Neuronal stem cell (in vitro differentiated cells): ENCODE measurements at places on chromosomes 12 and 14.

DNA sequence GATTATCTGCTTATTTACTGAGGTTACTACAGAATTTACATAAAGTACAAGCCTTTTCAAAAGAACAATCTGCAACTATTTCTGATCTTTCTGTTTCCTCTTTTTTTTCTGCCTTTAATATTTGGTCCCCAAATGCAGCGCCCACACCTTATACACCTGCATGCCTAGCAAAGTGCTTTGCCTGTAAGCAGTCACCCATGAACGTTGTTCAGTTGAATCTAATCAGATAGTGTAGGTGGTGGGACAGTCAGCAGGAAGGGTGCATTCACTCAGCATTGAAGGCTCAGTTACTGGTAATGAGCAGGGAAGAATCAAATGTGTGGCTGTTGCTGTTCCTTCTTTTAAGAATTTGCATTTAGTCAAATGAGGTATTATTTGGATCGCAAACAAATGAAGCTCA lies 108.4 kb downstream of the GPR135 start:
- no peak overlapping the region for H3K27ac ChIP-seq
- H3K4me3 ChIP-seq, result no peak overlapping the region
- H3K4me1 ChIP-seq, result peaks cover 3% of the 10 kb centered on the region
- no peak for DNase-seq

GRCh38 chr12:118842866-118843265 lies 138.5 kb upstream of the SRRM4 start:
- no peaks in the 10 kb centered on the region for H3K36me3 ChIP-seq
- no peak overlapping the region for H3K4me3 ChIP-seq
- DNase-seq, result no peak
- no peak overlapping the region for H3K27ac ChIP-seq
- no peaks in the 10 kb centered on the region for H3K4me1 ChIP-seq

GRCh38 chr12:90010089-90010488 lies 301.5 kb upstream of the ATP2B1 start:
- no peak overlapping the region for H3K4me3 ChIP-seq
- no peak overlapping the region for H3K27ac ChIP-seq
- DNase-seq, result no peak
- no peaks in the 10 kb centered on the region for H3K4me1 ChIP-seq

DNA sequence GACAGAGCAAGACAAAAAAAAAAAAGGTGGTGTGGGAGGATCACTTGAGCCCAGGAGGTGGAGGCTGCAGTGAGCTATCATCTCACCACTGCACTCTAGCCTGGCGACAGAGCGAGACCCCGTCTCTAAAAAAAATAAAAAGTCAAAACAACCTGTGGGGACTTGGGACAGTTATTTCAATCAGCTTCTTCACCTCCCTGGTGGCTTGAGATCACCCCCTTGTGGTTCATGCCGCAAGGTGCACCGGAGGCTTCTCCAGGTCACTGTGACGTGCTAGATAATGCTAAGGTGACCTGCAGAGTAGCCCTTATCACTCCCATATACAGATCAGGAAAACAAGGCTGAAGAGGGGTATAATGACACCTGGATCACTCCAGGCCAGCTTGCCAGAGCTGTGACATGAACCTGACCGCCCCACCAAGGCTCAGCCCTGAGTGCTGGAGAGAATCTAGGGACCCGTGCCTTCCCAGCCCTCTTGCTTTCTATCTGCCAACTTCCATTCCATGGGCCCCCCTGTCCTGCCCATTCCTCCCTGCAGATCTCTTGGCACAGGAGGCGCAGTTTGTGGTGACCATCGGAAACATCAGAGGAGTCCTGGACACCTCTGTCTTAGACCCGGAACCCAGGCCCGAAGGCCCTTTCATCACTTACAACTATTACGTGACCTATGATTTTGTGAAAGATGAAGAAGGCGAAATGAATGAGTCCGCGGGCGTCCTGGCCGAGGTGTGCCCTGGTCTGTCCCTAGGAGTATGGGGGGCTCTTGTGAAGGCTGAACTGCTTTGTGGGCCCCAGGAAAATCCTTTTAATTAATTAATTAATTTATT lies 8.1 kb downstream of the LRRC43 start:
- peaks cover 7% of the 10 kb centered on the region for H3K4me1 ChIP-seq
- no peak overlapping the region for H3K27ac ChIP-seq
- H3K36me3 ChIP-seq, result no peaks in the 10 kb centered on the region
- H3K27me3 ChIP-seq, result no peaks in the 10 kb centered on the region
- no peak overlapping the region for H3K4me3 ChIP-seq

- no peaks in the 10 kb centered on the region for H3K27me3 ChIP-seq
- H3K27ac ChIP-seq, result no peak overlapping the region
- peak; percentile 56 for DNase-seq
- H3K4me3 ChIP-seq, result no peak overlapping the region
Observed at GRCh38 chr14:74478996-74479635, 14.0 kb downstream of the NPC2 start.

- H3K4me3 ChIP-seq, result no peak overlapping the region
- no peaks in the 10 kb centered on the region for H3K4me1 ChIP-seq
- H3K27ac ChIP-seq, result no peak overlapping the region
- H3K27me3 ChIP-seq, result no peaks in the 10 kb centered on the region
Observed at GRCh38 chr12:76226397-76226796, 121.8 kb downstream of the BBS10 start.

- H3K4me3 ChIP-seq, result no peak overlapping the region
- H3K27me3 ChIP-seq, result no peaks in the 10 kb centered on the region
- H3K4me1 ChIP-seq, result peaks cover 2% of the 10 kb centered on the region
Observed at GRCh38 chr12:89334548-89335169, 17.6 kb downstream of the DUSP6 start.

- H3K27ac ChIP-seq, result no peak overlapping the region
- H3K4me3 ChIP-seq, result no peak overlapping the region
- no peak for DNase-seq
- no peaks in the 10 kb centered on the region for H3K36me3 ChIP-seq
- H3K27me3 ChIP-seq, result peaks cover 47% of the 10 kb centered on the region
Observed at GRCh38 chr14:64693810-64694165, 10.4 kb upstream of the PLEKHG3 start.

DNA sequence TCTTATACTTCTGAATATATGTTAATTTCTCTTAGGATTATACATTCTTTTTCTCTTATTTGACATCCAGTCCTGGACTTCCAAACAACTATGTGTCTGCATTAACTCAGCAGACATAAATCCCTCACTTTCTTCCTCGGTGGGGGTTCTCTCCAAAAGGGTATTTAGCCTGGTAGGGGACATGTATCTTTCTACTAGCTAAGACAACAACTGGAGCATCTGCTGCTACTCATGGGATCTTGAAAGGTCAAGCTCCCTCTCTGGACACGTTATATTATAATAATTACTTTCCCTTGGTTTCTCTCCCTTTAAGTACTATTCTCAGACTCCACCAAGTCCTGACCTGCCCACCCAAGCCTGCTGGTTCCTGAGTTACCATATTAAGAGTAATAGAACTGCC lies 983.7 kb upstream of the FLRT2 start:
- no peaks in the 10 kb centered on the region for H3K4me1 ChIP-seq
- H3K27ac ChIP-seq, result no peak overlapping the region
- no peaks in the 10 kb centered on the region for H3K27me3 ChIP-seq
- no peak for DNase-seq
- H3K36me3 ChIP-seq, result no peaks in the 10 kb centered on the region
- H3K4me3 ChIP-seq, result no peak overlapping the region

DNA sequence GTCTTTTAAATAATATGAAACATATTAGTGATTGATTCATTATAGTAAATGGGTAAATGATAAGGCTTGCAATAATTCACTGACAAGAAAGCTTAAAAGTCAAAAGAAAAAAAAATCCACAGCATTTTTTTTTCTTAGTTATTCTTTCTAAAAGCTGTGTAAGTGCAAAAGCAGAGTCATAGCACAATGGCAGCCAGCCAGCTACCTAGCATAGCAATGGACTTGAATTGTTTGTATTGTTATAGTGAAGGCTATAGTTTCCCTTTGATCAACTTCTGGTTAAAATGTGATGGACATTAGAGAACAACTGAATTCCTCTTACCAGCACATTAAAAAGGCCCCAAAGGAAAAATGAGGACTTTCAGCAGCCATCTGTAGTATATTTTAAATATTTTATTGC lies 232.1 kb downstream of the NAV3 start:
- no peak overlapping the region for H3K27ac ChIP-seq
- H3K36me3 ChIP-seq, result no peaks in the 10 kb centered on the region
- DNase-seq, result no peak

GRCh38 chr12:31346267-31346666 lies 20.3 kb upstream of the SINHCAF start:
- H3K4me1 ChIP-seq, result no peaks in the 10 kb centered on the region
- H3K36me3 ChIP-seq, result no peaks in the 10 kb centered on the region
- DNase-seq, result no peak
- no peak overlapping the region for H3K27ac ChIP-seq
- H3K27me3 ChIP-seq, result no peaks in the 10 kb centered on the region

- no peaks in the 10 kb centered on the region for H3K27me3 ChIP-seq
- no peaks in the 10 kb centered on the region for H3K36me3 ChIP-seq
- no peak for DNase-seq
- H3K27ac ChIP-seq, result no peak overlapping the region
Observed at GRCh38 chr12:102016472-102016871, 45.3 kb downstream of the WASHC3 start.

DNA sequence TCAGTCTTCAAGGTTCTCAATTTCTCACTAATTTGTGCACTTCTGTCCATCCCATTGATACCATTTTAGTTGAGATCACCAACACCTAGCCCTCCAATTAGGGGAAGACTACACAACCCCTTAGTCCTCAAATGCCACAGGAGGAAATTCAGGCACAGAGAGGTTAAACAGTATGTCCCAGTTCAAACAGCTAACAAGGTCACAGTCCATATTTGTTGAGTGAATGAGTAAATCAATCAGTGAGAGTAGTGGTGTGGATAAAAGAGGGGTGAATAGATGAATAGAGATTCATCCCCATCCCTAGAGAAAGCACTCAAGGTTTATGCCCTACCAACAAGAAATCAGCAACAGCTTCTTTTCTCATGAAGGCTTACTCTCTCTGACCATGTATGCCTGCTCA lies 94.2 kb upstream of the RIC8B start:
- H3K27ac ChIP-seq, result no peak overlapping the region
- H3K36me3 ChIP-seq, result no peaks in the 10 kb centered on the region
- no peaks in the 10 kb centered on the region for H3K27me3 ChIP-seq
- H3K4me3 ChIP-seq, result no peak overlapping the region

GRCh38 chr12:102885043-102885932 lies 31.8 kb downstream of the PAH start:
- H3K4me3 ChIP-seq, result no peak overlapping the region
- H3K36me3 ChIP-seq, result no peaks in the 10 kb centered on the region
- peak; percentile 54 for DNase-seq
- H3K27me3 ChIP-seq, result no peaks in the 10 kb centered on the region
- H3K27ac ChIP-seq, result no peak overlapping the region

GRCh38 chr12:103868215-103868614 lies 27.2 kb upstream of the NT5DC3 start:
- no peak for DNase-seq
- no peaks in the 10 kb centered on the region for H3K27me3 ChIP-seq
- H3K27ac ChIP-seq, result no peak overlapping the region
- H3K4me3 ChIP-seq, result no peak overlapping the region
- H3K36me3 ChIP-seq, result no peaks in the 10 kb centered on the region

DNA sequence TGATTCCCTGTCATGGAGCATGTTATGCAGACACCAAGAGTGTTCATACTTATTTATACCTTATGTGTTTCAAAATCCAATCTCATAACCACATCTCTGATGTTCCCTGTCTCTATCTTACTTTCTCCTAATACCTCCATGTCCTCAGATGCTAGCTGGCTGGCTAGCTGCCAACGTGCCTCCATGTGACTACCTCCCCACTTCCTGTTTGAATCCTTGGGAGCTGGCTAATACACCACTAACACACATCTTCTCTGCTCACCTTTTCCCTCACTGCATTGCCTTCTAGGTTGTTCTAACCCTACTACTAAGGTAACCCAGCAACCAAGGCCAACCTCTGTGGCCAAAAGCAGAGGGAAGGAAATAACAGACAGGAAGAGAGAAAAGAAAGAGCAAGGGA lies 27.3 kb downstream of the TTC5 start:
- DNase-seq, result no peak
- no peaks in the 10 kb centered on the region for H3K27me3 ChIP-seq
- peak overlapping the region; percentile 12 for H3K4me3 ChIP-seq
- no peaks in the 10 kb centered on the region for H3K36me3 ChIP-seq
- H3K27ac ChIP-seq, result no peak overlapping the region

DNA sequence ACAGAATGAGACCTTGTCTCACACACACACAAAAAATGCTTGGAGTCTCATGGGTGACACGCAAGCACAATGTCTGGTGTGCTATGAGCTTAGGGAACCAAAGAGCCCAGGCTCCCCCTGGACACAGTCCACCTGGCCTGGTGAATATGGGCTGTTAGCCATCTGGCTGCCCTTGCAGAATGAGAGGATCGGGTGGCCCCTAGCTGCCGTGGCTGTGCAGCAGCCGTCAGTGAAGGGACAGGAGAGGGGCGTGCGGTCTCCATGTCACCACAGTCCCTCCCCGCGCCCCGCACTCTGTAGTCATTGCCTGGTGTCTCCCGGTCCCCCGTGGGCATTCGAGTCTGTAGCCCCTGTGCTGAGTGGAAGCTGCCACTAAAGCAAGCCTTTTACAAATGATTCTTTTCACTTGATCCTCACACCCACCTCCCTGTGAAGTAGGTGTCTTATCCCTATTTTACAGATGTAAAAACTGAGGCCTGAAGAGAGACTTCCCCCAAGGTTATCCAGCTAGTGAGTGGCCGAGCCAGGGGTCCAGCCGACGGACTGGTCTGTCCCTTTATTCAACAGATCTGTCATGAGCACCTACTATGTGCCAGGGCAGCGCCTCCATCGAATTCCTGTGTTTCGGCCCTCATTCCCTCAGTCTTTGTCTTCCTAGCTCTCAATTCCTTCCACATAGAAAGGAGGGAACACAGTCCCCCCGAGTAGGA lies 18.8 kb downstream of the MVK start:
- H3K27ac ChIP-seq, result no peak overlapping the region
- no peaks in the 10 kb centered on the region for H3K27me3 ChIP-seq
- peaks cover 98% of the 10 kb centered on the region for H3K36me3 ChIP-seq
- H3K4me1 ChIP-seq, result peaks cover 13% of the 10 kb centered on the region
- no peak overlapping the region for H3K4me3 ChIP-seq

- no peak overlapping the region for H3K4me3 ChIP-seq
- no peaks in the 10 kb centered on the region for H3K27me3 ChIP-seq
- H3K27ac ChIP-seq, result no peak overlapping the region
- DNase-seq, result no peak
Observed at GRCh38 chr14:59772233-59772632, 98.3 kb downstream of the RTN1 start.

DNA sequence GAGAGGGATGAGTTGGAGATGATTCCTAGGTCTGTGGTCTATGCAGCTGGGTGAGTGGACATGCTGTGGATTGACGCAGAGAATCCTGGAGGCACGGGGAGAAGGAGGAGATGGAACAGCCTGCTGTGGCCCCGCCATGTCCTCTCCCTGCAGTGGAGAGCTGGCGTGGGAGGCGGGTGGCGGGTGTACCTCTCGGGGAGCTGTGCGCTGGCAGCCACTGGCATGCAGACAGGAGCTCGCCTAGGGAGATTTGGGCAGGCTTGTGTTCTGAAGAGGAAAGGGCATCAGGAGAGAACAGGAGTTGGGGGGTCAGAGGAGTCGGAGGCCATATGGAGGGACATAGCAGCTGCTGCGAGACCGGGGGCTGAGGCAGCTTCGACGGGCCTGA lies 56.1 kb downstream of the TECPR2 start:
- no peak overlapping the region for H3K4me3 ChIP-seq
- H3K36me3 ChIP-seq, result peaks cover 9% of the 10 kb centered on the region
- no peaks in the 10 kb centered on the region for H3K27me3 ChIP-seq

- no peak overlapping the region for H3K4me3 ChIP-seq
- H3K27me3 ChIP-seq, result no peaks in the 10 kb centered on the region
- DNase-seq, result no peak
- no peaks in the 10 kb centered on the region for H3K4me1 ChIP-seq
- no peaks in the 10 kb centered on the region for H3K36me3 ChIP-seq
- H3K27ac ChIP-seq, result no peak overlapping the region
Observed at GRCh38 chr12:109653890-109654289, 59.7 kb upstream of the FAM222A start.

- H3K4me3 ChIP-seq, result no peak overlapping the region
- no peak for DNase-seq
- H3K27ac ChIP-seq, result no peak overlapping the region
Observed at GRCh38 chr14:90560558-90560957, 163.7 kb downstream of the CALM1 start.
